ENCODE measurements at places on chromosomes 12 and 14.

DNA sequence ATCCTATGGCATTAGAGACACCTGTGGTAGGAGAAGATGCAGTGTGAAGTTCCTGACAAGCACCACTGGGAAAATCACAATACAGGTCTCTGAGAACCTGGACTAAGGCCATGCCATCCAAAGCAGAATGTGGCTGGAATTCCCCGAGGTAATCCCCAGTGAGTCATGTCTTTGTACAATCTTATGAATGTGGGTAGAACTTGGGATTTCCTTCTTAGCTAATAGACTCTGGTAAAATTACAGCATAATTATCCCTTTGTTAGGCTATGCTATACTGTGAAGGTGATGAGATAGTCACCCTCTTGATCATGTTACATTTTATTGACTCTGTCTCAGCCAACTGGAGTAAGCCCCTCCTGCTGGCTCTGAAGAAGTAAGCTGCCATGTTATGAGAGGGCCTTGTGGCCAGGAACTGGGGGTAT lies 224.3 kb upstream of the DCN start:
- no peak for DNase-seq

- DNase-seq: no peak
Observed at GRCh38 chr12:71158361-71158882, 623 bp upstream of the TSPAN8 start.

- no peak for DNase-seq
Observed at GRCh38 chr12:104276273-104277131, 27.0 kb upstream of the EID3 start.

- no peak for DNase-seq
Observed at GRCh38 chr14:58717211-58717610, 79.4 kb downstream of the DACT1 start.

DNA sequence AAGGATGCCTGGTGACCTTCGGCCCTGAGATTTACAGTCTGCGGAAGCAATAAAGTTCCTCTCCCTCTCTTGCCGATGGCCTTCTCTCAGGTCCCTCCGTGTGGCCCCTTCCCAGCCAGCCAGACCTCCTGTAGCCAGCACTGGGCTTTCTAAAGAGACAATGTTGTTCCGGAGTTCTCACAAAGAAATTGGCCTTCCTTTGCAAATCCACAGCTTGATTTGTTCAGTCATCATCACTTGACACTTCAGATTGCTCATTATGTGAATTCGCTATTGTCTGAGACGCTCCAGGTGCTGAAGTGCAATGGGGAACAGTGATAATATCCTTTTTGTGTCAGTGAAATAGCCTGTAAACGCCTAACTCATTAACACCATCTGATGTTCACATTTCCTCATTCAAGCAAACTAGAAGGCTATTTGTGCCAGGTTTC lies 43.7 kb upstream of the GPHB5 start:
- no peak for DNase-seq

- DNase-seq: no peak
Observed at GRCh38 chr12:54649825-54650224, 1.7 kb upstream of the DCD start.

GRCh38 chr14:95140060-95140858 lies 17.1 kb downstream of the DICER1 start:
- DNase-seq: no peak

GRCh38 chr14:96953087-96953874 lies 156.1 kb downstream of the VRK1 start:
- DNase-seq: no peak

DNA sequence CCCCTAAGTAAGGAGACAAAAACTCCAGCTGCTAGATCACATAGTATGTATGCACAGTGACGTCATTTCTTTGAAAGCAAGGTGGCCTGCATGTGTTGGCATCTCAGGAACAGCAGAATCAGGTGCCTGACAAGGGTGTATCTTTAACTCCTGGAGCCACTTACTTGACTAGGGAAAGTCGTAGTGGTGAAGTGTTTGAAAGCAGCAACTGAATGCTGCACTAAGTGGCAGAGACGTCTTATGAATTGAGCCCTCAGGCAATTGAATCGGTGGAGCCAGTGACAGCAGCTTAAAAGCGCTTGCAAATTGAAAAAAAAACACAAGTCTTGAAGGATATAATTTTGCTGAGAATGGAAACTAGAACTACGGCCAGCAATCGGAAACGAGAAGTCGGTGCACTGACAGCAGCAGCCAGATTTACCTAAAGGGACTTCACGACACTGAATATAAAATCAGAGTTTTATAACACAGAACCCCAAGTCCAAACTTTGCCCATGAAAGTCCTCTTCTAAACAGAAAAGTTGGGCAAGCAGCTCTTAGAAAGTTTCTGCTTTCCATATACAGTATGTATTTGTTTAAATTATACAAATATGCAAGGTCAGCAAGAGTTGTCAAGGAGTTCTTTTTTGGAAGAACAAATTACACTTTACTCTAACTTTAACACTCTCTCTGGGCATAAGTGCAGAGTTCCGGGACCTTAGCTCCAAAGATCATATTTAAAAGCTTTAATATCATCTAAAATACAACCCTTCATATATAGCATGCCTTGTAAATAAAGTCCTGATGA lies 1.1 kb downstream of the IGF1 start:
- no peak for DNase-seq

- DNase-seq: no peak
Observed at GRCh38 chr14:68501171-68501570, 291.7 kb downstream of the ZFP36L1 start.

DNA sequence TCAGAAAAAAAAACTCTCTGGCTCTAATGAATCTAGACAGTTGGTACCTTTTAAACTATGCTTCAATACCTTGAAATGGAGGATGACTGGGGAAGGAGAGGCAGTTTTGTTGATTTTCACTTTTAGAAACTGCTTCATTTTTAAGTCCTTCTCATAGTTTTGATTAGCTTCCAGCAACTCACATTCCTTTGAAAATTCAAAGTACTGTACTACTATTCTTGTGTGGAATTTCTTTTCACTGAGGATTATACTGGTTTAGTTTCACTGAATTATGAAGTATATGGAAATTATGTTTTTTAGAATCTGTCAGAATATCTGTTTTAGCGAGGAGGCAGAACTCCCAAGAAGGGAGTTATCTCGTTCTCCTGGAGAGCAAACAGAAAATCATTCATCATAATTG lies 116.3 kb downstream of the TGFB3 start:
- DNase-seq: no peak

DNA sequence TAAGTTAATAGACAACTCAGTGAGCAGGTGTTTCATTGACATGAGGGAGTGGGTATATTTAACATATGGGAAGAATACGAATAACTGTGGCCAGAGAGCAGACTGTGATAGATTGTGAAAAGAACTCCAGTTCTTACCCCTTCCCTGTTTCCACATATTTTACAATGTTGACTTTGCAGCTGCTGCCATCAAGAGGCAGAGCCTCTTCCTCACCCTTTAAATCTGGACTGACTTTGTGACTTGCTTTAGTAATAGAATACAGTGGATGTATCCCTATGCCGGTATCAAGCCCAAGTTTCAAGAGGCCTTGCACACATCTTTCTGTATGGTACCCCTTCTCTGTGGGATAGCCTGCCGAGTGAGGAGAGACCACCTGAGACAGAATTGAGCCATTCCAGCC lies 356.7 kb downstream of the ETNK1 start:
- DNase-seq: no peak

DNA sequence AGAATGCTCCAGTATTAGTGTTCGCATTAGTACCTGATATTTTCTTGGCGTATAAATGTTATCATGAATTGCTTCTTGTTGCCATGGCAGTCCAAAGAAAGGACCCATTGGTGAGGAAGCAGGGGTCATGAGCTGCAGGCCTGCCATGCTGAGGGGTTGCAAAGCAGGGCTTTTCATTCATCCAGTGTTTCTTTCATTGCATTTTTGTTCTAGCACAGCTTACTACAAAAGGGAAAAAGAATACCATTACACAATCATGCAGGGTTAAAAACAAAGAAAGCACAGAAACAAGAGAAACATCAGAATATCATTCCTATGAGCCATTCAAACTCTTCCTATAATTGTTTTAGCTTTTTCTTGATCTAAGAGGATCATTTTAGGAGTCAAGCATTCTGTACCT lies 24.0 kb downstream of the DICER1 start:
- DNase-seq: no peak

DNA sequence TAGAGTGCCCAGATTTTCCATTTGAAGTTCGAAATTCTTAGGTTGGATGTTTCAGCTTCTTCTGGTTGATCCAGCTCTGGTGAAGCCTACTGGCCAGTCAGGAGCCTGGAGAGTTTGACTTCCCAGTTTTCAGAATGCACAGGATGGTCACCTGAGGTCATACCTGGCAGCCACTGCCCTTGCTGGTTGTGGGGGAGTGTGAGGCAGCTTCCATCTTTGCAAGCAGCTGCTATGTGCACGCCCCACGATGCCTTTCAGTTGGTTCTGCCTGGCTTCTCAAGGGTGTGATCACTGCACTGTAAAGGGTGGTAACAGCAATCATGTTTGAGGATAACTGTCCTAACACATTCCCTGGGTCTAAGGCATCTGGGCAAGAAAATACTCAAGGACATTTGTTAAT lies 15.4 kb downstream of the CCDC92 start:
- no peak for DNase-seq

DNA sequence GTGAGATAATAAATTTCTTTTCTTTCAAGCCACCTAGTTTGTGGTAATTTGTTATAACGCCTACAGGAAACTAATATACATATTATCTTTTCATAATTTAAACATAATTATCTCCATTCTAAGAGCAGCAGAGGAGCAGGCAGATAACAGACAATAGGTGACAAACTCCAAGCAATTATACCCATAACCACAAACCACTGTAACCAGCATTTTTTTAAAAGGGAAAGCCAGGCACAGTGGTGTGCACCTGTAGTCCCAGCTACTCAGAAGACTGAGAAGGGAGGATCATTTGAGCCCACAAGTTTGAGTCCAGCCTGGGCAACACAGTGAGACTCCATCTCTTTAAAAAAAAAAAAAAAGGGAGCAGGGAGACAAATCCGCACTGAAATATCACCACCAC lies 54.9 kb downstream of the ATF7 start:
- DNase-seq: no peak

- no peak for DNase-seq
Observed at GRCh38 chr14:101845896-101846295, 84.4 kb downstream of the PPP2R5C start.

GRCh38 chr14:80924365-80925103 lies 17.0 kb downstream of the CEP128 start:
- no peak for DNase-seq

DNA sequence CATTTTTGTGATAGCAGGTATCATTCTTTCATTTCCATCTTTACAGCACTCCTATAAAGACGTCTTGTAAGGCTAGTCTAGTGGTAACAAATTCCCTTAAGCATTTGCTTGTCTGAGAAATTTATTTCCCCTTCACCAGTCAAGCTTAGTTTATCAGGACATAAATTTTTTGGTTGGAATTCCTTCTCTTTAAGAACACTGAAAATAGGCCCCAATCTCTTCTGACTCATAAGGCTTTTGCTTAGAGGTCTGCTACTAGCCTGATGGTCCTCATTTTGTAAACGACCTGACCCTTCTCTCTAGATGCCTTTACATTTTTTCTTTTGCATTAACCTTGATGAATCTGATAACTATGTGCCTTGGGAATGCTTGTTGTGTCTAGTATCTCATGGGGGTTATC lies 20.3 kb downstream of the OLR1 start:
- DNase-seq: no peak

DNA sequence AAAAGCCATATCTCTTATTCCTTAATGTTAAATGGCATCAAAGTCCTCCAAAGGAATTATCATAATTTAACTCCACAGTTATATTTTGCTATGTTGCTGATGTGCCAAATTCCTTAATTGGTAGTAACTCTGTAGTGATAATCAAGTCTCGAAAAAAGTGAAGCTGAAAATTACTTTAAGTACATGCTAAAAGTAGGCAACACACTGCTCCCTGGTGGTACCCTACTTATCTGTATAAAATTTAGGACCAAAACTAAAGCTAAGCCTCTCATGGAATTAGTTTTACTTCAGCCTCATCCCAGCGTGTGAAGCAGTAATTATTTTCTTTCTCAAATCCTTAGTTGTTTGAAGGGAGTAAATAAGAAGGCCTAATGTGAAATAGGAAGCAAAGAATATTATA lies 132.8 kb downstream of the TTLL5 start:
- DNase-seq: no peak

DNA sequence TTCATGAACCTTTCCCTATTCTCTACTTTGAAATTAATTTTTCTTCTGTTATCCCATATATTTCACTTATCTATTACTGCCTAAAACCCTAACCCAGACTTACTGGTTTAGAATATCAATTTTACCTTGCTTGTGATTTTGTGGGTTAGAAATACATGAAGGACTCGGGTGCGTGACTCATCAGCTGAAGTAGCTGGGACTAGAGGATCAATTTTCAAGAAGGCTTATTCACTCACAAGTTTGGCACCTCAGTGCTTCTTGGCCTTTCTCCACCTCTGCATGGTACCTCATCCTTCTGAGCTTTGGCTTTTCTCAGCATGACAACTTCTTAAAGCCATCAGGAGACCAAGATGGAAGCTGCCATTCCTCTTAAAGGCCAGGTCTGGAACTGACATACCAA lies 57.8 kb downstream of the TMEM117 start:
- no peak for DNase-seq

DNA sequence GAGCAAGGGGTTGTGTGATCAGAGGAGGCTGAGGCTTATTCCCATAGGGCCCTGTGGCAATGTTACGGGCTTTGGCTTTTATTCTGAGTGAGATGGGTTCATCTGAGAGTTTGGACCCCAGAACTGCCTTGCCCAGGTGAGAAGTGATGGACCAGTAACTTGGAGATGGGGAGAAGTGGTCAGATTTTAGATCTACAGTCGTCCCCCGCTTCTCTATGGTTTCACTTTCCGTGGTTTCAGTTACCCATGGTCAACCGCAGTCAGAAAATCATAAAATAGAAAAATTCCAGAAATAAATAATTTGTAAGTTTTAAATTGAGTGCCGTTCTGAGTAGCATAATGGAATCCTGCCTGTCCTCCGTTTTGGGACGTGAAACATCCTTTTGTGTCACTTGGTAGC lies 40.2 kb upstream of the PPP1CC start:
- DNase-seq: no peak

GRCh38 chr12:115037830-115038229 lies 353.9 kb upstream of the TBX3 start:
- DNase-seq: no peak

- no peak for DNase-seq
Observed at GRCh38 chr12:124510301-124510970, 57.0 kb downstream of the NCOR2 start.

GRCh38 chr12:66241061-66242043 lies 52.3 kb downstream of the IRAK3 start:
- no peak for DNase-seq

DNA sequence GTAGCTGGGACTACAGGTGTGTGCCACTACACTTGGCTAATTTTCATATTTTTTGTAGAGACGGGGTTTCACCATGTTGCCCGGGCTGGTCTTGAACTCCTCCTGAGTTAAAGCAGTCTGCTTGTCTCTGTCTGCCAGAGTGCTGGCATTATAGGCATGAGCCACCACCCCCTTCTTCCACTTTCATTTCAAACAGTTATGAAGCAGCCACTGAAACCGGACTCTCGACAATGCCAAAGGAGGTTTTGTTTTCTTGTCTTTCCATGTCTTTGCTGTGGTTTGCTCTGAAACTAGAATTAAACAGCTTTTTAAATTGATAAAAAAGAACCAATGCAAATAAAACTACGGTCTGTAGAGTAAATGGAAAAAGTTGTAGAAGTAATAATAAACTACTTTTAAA lies 30.4 kb downstream of the RAP1B start:
- DNase-seq: no peak

- no peak for DNase-seq
Observed at GRCh38 chr14:99790201-99790977, 2.8 kb upstream of the EML1 start.

GRCh38 chr12:50626026-50626425 lies 121.2 kb downstream of the DIP2B start:
- DNase-seq: no peak

- DNase-seq: no peak
Observed at GRCh38 chr14:79356040-79356439, 855.3 kb downstream of the DIO2 start.

Measured in right renal cortex interstitium (tissue), 3 donors.